ENCODE measurements at places on chromosomes 7 and 10. TPM values are rescaled to one million over a fixed set of nuclear protein-coding genes. Genes with fewer than 3 reads are reported as not detected.
A peak's percentile ranks its signal among the peaks of the same experiment; 100 is the strongest.

- H3K4me1 ChIP-seq, result no peaks in the 10 kb centered on the region
- H3K4me3 ChIP-seq, result no peak overlapping the region
- no peak for DNase-seq
- H3K36me3 ChIP-seq, result no peaks in the 10 kb centered on the region
Observed at GRCh38 chr10:14625765-14626525, 148.8 kb downstream of the FAM107B start.

DNA sequence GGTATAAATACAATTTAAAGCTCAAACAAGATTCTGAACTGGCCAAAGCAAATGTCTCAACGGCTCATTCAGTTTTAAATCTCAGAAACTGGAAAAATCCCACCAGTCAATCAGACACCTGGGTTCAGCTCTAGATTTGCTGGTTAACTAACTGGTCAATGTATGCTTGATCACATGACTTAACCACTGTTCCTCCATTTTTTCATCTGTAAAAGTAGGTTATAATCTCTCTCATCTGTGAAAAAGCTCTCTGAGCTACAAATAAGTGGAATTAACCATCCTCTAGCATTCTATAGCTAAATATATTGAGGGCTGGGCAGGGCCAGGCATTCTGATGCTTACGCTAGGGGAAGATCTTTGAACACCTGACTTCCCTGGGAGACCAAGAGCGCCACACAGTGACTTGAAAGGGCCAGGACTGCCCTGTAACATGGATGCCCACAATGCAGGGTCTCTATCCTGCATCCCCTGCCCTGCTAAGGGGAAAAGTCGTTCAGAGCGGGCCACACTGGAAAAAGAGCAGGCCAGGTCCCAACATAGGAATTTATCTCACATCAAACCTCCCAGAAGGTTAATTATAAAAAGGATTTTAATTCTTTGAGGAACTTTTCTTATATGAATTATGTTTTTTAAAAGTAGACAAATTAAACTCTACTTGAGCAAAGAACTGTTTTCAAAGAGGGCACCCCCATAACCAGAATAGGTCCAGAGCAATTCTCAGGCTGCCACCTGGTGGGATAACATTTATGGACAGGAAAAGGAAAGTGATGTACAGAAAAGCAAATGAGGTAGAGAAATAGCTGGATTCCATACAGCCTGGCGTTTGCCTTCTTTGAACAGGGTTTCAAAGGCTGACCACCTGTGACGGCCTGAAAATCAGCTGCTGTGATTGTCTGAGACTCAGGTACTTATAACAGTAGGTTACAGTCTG is 1.8 kb downstream of the RP9 start:
- peaks cover 12% of the 10 kb centered on the region for H3K36me3 ChIP-seq
- H3K27ac ChIP-seq, result no peak overlapping the region
- no peak overlapping the region for H3K4me3 ChIP-seq
- H3K4me1 ChIP-seq, result peaks cover 5% of the 10 kb centered on the region

GRCh38 chr7:128323459-128324367 is 20.0 kb downstream of the RBM28 start:
- peaks cover 52% of the 10 kb centered on the region for H3K36me3 ChIP-seq
- no peaks in the 10 kb centered on the region for H3K27me3 ChIP-seq
- no peak overlapping the region for H3K4me3 ChIP-seq
- no peak overlapping the region for H3K27ac ChIP-seq
- H3K4me1 ChIP-seq, result no peaks in the 10 kb centered on the region

DNA sequence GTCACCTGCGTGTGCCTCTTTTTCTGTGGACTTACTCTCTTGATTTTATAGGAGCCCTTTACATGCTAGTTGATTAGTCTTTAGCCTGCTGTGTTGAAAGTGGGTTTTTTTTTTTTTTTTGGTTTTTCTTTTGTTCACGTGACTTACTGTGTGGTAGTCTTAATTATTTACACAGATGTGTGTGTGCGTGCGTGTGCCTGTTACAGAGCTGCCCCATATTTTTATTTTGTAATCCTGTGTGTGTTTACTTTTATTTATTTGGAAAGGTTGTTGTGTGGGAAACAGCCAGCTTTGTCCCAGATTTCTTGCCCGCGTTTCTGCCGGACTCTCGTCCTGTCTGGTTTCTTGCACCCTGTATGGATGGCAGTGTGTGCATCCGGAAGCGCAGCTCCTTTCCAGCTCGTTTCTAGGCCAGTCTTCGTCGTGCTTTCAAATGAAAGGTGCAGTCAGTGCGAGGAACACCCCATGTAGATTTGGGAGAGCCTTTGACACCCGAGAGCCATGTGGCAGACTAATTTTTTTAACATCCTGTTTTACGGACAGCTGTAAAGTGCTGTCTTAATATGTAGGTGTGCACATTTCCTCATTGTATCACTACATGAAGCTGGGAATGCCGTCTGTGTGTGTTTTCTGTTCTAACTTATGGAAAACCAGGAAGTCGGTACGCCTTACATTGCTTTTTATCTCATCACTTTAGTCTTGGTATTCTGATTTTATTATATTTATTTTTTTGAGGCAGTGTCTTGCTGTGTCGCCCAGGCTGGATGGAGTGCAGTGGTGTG is 55.6 kb downstream of the DNAJB6 start:
- H3K36me3 ChIP-seq, result peaks cover 28% of the 10 kb centered on the region
- no peaks in the 10 kb centered on the region for H3K27me3 ChIP-seq
- H3K27ac ChIP-seq, result no peak overlapping the region
- no peak for DNase-seq

- peak; percentile 51 for DNase-seq
- H3K36me3 ChIP-seq, result peaks cover 24% of the 10 kb centered on the region
- peak overlapping the region; percentile 80 for H3K27ac ChIP-seq
- no peak overlapping the region for H3K4me3 ChIP-seq
Observed at GRCh38 chr7:47573758-47574481, 8.0 kb downstream of the TNS3 start.

DNA sequence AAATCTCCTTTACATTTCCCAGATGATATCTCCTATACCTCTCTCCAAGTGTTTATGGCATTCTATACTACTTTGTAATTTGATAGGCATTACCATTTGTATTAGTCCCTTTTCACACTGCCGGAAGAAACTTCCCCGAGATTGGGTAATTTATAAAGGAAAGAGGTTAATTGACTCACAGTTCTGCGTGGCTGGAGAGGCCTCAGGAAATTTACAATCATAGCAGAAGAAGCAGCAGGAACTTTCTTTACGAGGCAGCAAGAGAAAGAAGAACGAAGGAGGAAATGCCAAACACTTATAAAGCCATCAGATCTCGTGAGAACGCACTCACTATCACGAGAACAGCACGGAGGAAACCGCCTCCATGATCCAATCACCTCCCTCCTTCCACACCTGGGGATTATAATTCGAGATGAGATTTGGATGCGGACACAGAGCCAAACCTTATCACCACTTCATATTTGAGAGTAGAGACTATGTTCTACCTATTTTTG is 1194.6 kb downstream of the SORCS1 start:
- no peaks in the 10 kb centered on the region for H3K27me3 ChIP-seq
- H3K27ac ChIP-seq, result no peak overlapping the region
- no peak overlapping the region for H3K4me3 ChIP-seq
- H3K36me3 ChIP-seq, result no peaks in the 10 kb centered on the region
- no peaks in the 10 kb centered on the region for H3K4me1 ChIP-seq
- no peak for DNase-seq

DNA sequence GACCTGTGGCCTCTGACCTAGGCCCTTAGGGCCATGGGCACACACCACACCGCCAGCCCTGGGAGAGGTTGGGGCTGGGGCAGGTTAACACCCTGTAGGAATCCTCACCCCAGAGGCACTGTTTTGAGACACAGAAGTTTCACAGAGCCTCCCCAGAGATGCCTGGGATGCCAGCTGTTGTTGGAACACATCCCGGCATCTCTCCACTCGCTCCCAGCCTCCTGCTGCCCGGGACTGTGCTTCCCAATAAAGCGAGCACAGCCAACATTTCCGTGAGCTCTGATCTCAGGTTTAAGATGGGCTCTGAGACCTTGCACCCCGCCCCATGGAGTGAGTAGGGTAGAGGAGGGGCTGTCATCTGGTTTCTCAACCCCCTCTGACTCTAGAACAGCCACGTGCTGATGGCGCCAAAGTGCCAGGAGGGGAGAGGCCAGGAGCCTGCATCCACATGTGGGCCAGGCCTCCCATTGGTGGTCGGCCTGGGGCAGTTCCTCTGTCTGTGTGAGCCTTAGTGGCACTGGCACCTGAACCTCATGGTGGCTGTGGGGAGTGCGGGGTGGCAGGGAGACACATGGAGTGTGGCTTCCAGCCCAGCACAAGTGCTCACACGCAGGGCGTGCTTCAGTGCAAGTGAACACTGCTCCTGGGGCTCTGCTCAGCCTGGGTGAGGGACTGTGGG is 54.7 kb downstream of the RASGEF1A start:
- H3K27me3 ChIP-seq, result no peaks in the 10 kb centered on the region
- no peaks in the 10 kb centered on the region for H3K36me3 ChIP-seq
- H3K4me3 ChIP-seq, result no peak overlapping the region
- DNase-seq, result no peak

- peaks cover 25% of the 10 kb centered on the region for H3K27me3 ChIP-seq
- H3K4me1 ChIP-seq, result peaks cover 5% of the 10 kb centered on the region
- H3K36me3 ChIP-seq, result no peaks in the 10 kb centered on the region
Observed at GRCh38 chr7:129502708-129503685, 666 bp downstream of the SMKR1 start.

DNA sequence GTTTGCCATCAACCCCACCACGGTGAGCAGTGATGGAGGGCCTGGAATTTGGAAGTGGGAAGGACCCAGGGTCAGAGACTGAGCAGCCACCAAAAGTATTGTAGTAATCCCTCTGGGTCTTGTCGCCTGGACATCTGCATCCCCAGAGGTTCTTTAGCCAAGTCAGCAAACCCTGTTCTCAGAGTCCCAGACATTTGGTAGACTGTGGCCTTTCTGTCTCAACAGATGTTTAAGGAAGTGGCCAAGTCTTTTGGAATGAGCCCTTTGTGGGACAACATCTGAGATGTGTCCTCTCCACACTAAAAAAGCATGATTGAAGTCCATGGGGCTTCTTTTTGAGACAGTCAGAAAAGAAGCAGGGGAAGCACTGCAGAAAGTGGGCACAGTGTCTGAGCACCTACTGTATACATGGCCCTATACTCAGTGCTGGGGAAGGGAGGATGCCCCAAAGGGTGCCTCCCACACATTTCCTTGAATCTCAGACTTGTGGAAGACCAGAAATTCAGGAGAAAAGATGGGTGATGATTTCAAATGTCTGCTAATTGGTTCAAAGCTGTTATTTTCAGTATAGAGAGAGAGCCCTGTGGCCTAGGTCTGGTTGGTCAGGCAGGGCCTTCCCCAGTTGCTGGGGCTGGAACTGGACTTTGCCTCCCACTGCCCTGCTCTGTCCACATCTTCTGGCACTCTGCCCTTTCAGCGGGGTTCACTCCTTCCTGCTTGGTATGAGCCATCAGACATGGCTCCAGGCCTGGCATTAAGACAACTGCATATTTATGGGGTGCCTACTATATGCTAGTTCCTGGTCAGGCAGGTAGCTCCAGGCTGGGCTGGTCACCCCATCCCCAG is 26.5 kb upstream of the VSIR start:
- H3K4me1 ChIP-seq, result no peaks in the 10 kb centered on the region
- no peak overlapping the region for H3K4me3 ChIP-seq
- H3K36me3 ChIP-seq, result no peaks in the 10 kb centered on the region

GRCh38 chr10:69009360-69009759 is 20.8 kb downstream of the KIFBP start:
- no peak overlapping the region for H3K27ac ChIP-seq
- no peaks in the 10 kb centered on the region for H3K27me3 ChIP-seq
- no peak for DNase-seq
- H3K36me3 ChIP-seq, result peaks cover 44% of the 10 kb centered on the region
- H3K4me1 ChIP-seq, result no peaks in the 10 kb centered on the region
- no peak overlapping the region for H3K4me3 ChIP-seq

DNA sequence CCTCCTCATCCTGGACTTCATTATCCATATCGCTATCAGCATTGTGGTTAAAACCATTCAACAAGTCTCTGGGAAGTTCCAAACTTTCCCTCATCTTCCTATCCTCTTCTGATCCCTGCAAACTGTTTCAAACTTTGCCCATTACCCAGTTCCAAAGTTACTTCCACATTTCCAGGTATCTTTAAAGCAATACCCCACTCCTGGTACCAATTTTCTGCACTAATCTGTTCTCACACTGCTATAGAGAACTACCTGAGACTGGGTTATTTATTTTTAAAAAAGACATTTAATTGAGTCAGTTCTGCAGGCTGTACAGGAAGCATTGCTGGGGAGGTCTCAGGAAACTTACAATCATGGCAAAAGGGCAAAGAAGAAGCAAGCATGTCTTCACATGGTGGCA is 147.3 kb downstream of the ARL4A start:
- no peak overlapping the region for H3K4me3 ChIP-seq
- H3K27me3 ChIP-seq, result no peaks in the 10 kb centered on the region
- no peaks in the 10 kb centered on the region for H3K4me1 ChIP-seq
- H3K36me3 ChIP-seq, result no peaks in the 10 kb centered on the region
- H3K27ac ChIP-seq, result no peak overlapping the region

- no peak for DNase-seq
- H3K4me3 ChIP-seq, result no peak overlapping the region
- no peaks in the 10 kb centered on the region for H3K4me1 ChIP-seq
Observed at GRCh38 chr10:88209837-88210561, 346.6 kb downstream of the PTEN start.

DNA sequence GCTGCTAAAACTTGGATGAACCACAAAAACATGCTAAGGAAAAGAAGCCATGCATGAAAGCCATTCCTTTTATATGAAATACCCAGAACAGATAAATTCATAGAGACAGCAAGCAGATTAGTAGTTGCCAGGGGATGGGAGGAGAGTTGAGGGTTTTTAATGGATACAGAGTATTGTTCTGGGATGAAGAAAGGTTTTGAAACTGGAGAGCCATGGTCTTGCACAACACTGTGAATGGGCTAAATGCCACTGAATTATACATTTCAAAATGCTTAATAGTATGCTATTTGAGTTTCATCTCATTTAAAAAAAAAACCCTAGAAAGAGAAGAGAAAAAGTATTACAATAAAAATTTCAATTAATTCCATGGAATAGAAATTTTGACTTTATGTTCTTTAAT is 154.3 kb downstream of the GNAT3 start:
- H3K27ac ChIP-seq, result no peak overlapping the region
- no peaks in the 10 kb centered on the region for H3K27me3 ChIP-seq
- no peak overlapping the region for H3K4me3 ChIP-seq
- no peaks in the 10 kb centered on the region for H3K36me3 ChIP-seq

DNA sequence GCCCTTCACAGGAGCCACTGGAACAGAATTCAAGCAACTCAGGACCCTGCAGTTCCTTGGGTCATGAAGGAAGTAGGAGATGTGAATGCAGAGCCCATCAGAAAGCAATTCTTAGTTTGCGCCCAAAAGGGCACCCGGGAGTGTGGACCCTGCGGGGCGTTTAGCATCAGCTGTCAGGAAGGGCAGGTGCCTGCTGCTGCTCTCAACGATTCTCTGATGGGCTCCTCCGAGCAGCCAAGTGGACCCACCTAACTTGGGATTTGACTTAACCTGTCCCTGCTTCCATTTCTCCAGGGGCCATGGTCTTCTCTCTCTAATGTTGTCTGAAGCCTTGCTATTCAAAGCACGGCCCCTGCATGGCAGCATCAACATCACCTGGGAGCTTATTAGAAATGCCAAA is 17.1 kb downstream of the CPA5 start:
- no peaks in the 10 kb centered on the region for H3K27me3 ChIP-seq
- H3K27ac ChIP-seq, result no peak overlapping the region
- H3K4me3 ChIP-seq, result no peak overlapping the region

FLNC gene
- polyA plus RNA-seq, result 53.3 TPM

HNRNPF gene
- polyA plus RNA-seq, result 251 TPM

NAT16 gene
- polyA plus RNA-seq, result 0.21 TPM

STAMBPL1 gene
- 25.5 TPM for polyA plus RNA-seq

NME8 gene
- polyA plus RNA-seq, result 0.04 TPM

TFPI2 gene
- polyA plus RNA-seq, result 15.5 TPM

ENTPD1 gene
- 21.3 TPM for polyA plus RNA-seq

ZFAND4 gene
- polyA plus RNA-seq, result 10.0 TPM

UBN2 gene
- polyA plus RNA-seq, result 14.2 TPM

ITPRID1 gene
- polyA plus RNA-seq, result 0.25 TPM

MMP21 gene
- 0.28 TPM for polyA plus RNA-seq

KCNIP2 gene
- 21.2 TPM for polyA plus RNA-seq
